ENCODE measurements at places on chromosomes 1 and 21. TPM values are rescaled to one million over a fixed set of nuclear protein-coding genes. Genes with fewer than 3 reads are reported as not detected.

GRCh38 chr1:31299365-31299764, 2.5 kb downstream of the ZCCHC17 start:
- no peak for DNase-seq

DNA sequence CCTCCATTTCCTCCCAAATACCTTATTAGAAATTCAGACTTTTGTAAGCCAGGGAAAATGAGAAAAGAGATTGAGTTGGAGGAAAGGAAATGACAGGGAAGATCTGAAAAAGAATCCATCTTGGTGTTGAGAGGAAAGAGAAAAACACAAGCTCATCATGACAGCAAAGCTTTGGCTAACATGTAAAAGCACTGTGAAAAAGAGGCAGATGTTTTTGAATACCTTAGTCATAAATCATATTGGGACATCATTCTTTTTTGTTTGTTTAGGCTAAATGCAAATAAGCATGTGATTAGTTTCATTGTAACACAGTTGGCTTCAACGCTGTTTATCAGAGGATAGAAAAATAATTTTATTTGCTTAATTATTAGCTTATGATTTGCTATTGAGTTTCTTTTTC, 64.6 kb downstream of the LHX8 start:
- DNase-seq = no peak

GRCh38 chr21:40186045-40186444, 318.8 kb downstream of the PCP4 start:
- peak; percentile 58 for DNase-seq

DNA sequence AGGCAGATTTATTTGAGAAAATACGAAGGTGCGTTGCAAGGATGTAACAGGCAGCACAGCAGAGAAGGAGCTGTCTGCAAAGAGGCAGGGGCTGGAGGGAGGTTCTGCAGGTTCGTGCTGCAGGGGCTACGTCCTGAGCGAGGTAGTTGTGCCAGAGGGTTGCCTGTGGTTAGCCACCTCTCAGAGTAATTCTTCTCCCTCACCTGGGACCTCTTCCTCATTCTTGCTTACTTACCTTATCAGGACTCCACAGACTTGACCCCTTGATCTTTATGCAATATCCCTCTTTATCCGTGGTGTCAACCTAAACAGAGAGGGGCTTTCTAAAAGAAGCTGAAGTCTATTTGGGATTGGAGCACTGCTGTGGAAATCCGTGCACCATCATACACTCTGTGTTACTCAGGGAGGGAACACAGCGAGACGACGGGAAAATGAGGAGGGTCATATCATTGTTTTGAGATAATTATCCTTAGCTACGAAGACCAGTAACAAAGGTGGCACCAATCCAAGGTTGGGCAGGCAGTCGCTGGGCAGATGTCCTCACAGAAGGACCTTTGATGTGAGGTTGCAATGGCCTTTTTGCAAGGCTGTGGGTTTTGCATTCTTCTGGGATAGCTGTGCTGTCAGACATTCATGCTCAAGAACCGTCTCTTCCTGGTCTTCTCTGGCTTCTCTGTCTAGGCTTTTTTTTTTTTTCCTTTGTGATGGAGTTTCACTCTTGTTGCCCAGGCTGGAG, 82.8 kb downstream of the WDR4 start:
- DNase-seq = no peak

DNA sequence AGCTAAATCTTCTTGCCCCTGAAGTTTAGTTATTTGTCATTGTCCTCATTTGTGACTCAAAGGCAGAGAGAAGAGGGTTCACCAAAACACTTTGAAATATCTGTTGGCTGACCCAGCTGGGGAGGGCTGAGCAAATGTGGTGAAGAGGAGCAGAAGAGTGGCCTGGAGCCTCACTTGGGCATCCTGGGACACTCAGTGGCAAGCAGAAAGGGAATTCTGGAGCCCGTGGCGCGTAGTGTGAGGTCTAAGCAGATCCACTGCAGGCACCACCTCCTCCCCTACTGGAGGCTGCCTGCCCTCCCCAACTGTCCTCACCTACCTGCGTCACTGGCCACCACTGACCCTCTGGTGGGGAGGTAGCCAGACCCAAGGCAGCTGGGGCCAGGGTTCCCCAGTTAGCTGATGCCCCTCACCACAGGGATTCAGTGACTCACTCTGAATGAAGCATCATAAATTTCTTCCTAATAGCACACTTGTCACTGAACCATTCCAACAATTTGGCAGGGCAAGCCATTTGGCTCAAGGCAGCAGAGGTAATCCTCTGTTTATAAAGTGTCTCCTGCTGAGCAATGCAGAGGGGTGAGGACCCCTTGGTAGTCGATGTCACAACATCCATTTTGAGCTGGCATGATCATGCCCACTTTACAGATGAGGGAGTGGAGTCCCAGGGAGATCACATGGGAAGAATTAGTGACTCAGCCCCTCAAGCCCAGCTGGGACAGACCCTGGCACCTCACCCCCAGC, 80.3 kb downstream of the NENF start:
- DNase-seq = no peak

GRCh38 chr21:46058431-46059145, 39.3 kb upstream of the COL6A2 start:
- no peak for DNase-seq

- no peak for DNase-seq
These were observed 27.7 kb upstream of the DYRK1A start for GRCh38 chr21:37338671-37339551.

- DNase-seq = no peak
These were observed 145.0 kb upstream of the SGIP1 start for GRCh38 chr1:66388913-66389312.

DNA sequence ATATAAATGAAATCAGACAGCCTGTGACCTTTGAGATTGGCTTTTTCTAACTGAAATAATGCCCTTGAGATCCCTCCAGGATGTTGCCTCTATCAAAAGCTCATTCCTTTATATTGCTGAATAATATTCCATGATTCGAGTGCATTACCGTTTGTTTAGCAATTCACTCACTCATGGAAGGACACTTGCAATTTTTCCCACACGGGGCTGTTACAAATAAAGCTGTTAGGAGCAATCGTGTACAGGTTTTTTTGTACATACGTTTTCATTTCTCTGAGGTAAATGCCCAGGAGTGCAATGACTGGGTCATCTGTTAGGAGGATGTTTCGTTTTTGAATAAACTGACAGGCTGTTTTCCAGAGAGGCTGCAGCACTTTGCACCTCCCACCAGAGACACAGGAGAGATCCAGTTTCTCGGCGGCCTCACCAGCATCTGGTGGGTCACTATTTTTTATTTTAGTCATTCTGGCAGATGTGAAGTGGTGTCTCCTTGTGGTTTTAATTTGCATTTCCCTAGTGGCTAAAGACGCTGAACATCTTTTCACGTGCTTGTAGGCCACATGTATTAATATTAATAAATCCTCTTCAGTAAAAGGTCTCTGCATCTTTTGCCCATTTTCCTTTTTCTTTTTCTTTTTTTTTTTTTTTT, 11.0 kb downstream of the PRDM15 start:
- no peak for DNase-seq

GRCh38 chr1:34166191-34166624, 1.2 kb upstream of the CSMD2 start:
- DNase-seq = no peak

- DNase-seq = no peak
These were observed 94.3 kb upstream of the GALNT2 start for GRCh38 chr1:229972600-229973296.

DNA sequence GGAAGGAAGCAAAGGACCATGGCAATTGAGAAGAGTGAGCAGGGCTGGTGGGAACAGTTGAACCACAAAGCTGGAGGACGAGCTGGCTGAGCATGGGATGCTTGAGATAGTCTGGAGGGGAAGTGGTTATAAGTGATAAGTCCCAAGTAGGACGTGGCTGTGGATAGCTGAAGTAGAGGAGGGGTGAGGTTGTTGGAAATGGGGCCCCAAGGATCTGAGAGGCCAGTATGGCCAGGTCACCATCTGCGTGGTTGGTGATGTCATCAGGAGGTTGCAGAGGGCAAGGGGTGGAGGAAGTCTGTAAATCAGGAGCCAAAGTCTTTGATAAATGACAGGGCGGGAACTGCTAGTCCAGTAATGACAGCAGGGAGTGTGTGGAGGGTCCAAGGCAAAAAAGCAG, 11.0 kb upstream of the REN start:
- DNase-seq = no peak

- no peak for DNase-seq
These were observed 550.2 kb downstream of the LMO4 start for GRCh38 chr1:87878873-87879272.

DNA sequence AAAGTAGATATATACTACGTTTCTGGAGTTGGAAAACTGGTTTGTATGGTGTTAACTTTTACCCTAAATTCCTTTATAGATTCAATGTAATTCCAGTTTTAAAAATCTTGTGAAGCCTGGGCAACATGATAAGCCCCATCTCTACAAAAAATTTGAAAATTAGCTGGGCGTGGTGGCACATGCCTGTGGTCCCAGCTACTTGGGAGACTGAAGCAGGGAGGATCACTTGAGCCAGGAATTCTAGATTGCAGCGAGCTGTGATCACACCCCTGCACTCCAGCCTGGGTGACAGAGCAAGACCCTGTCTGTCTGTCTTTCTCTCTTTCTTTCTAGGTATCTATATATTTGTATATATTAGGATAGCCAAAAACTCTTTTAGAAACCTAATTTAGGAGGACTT, 141.9 kb downstream of the CLEC20A start:
- no peak for DNase-seq

GRCh38 chr1:8152731-8153702, 126.9 kb upstream of the ERRFI1 start:
- DNase-seq = no peak

- DNase-seq = no peak
These were observed 3.6 kb downstream of the HEYL start for GRCh38 chr1:39635871-39636210.

- DNase-seq = peak; percentile 31
These were observed 26.3 kb downstream of the ZBTB17 start for GRCh38 chr1:15949453-15950245.

The TCHH gene
- 0.07 TPM for polyA plus RNA-seq

The PRAMEF17 gene
- not detected for polyA plus RNA-seq

The FAM229A gene
- 2.5 TPM for polyA plus RNA-seq
